ENCODE measurements at places on chromosomes 11 and 22.

DNA sequence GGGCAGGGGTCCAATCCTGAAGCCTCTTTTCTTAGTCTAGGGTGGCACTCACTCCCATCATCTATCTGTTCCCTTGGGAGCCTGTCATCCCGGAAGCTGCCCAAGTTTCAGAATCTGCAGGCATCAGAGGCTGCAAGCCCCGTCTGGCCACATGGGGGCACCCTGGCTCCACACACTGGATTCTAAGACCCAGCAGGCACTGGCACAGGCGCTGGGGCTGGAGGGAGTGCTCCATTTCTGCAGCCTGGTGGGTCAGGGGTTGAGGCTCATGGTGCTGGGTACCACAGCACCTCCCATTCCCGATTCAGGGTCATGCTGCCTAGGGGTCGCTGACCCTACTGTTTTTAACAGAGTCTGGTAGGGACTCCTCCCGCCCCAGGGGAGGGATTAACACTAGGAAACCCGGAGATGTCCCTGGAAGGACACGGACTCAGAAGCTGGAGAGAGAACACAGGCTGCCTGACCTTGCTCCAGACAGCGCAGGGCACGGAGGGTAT lies 243.9 kb upstream of the SYN3 start:
- DNase-seq = no peak

- no peak for DNase-seq
Measured at GRCh38 chr22:37764622-37765021, 43.1 kb upstream of the GCAT start.

GRCh38 chr11:85718991-85719807 lies 33.2 kb upstream of the CCDC89 start:
- DNase-seq = no peak

- no peak for DNase-seq
Measured at GRCh38 chr11:12673601-12673923, 659 bp upstream of the TEAD1 start.

GRCh38 chr22:40572976-40573375 lies 63.5 kb downstream of the MRTFA start:
- DNase-seq = no peak

Measured in stimulated activated CD8-positive, alpha-beta memory T cell treated with anti-CD3 and anti-CD28 coated beads, Interleukin-4, amount 100 ng/mL, for 1 hour (primary cell).